ENCODE measurements at places on chromosomes 13 and 19.

DNA sequence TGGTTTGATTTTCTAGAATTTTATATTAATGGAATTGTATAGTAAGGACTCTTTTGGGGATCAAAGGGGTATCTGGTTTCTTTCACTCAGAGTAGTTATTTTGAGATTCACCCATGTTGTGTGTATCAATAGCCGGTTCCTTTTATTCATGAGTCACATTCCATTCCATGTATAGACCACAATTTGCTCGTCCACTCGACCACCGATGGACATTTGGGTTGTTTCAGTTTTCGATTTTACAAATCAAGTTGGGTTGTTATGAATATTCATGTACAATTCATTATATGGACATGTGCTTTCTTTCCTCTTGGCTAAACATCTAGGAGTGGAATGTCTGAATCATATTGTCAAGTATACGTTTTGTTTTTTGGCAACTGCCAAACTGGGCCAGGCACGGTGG lies 9.6 kb upstream of the EMP3 start:
- DNase-seq: no peak

DNA sequence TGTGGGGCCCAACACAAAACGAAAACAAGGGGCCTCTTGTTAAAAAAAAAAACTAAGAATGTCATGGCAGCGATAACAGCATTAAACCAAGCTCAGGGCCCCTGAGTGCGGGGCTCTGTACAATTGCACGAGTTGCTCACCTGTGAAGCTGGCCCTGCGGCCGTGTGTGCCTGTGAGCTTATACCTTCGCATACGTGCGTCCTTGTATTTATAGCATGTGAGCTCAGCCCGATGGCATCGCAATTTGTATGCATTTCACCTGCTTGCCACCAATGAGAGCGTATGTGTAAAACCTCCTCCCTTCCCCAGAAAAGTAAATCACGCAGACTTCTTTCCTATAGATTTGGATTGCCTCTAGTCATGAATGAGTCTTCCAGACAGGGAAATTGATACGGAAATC lies 17.1 kb downstream of the HNRNPM start:
- no peak for DNase-seq

DNA sequence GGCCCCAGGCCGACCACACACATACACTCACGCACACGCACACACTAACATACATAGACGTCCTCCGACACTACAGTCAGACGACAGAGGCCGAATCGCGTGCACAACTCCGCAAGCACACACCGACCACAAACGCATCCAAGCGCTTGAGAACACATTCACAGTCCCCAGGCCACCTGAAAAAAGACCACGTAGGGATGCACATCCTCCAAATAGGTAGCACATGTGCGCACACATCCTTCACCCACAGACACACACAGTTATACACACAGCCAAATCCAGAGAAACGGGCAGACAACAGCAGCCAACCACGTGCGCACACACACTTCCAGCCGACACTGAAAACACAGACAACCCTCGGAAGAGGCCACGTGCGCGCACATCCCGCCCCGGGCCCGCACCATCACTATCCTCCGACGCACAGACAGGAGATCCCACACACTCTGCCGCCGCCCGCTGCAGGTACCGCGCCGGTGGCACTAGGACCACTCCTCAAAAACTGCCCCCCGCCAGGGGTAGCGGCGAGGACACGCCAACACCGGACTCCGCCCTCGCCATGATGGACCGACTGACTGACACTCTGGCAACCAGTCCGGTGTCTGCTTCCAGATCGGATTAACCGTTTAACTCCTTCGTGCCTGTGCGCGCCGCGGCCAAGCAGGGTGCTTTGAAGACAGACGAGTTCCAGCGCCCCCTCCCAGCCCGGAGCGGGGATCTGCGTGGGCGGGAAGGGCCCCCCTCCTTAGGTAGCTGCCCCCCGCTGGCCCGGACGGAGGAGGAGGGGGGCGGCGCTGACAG lies 493 bp upstream of the PDE4A start:
- DNase-seq: peak; percentile 87

DNA sequence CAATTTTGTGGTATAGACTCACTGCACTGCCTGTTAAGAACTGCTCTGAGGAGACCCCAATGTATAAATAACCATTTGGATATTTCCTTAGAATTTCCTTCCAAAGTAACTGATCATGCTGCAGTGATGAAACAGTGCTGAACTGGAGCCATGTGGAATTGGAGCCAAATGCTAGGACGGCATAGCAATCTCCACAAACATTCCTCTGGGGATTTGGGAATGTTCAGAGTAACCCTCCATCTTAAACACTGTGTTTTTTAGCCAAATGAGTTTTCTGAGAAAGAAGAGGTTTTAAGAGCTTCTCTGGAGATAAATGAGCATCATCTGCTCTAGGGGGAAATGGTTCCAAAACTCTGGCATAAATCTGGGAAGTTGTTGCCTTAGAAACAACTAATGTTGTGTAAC lies 98.2 kb downstream of the OLFM4 start:
- DNase-seq: no peak

DNA sequence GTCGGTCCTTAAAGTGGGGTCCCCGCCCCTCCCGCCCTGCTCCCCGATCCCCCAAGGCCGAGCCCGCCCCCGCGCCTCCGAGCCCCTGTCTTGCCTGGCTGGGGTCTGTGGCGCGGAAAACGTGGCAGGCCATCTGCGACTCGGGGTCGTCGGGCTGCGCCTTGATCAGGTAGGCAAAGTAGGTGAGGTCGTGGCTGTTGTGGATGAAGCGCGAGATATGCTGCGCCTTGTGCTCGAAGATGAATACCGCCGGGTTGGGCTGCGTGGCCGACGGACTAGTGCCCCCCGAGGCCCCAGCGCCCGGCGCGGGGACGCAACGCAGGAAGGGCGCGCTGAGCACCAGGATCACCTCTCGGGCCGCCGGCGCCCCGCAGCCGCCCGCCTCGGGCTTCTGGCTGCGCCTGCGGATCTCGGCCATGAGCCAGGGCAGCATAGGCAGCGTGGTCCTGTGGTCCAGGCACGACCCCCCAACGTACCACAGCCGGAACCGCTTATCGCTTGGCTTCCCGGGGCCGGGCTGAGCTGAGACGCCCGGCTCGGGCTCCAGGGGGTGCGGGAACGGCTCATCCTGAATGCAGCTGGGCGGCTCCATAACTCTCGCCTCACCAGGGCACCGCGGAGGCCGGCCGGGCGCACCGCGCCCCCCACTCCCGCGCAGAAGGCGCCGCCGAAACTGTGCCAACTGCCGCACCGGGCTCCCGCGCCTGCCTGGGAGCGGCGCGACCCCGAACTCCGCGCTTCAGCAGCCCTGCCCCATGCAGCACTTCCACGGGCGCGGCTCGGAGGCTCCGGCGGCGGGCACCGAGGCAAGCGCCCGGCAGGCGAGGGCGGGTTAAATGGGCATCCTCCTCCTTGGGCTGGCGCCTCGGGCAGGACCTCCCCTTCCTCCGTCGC lies 546 bp downstream of the TBC1D4 start:
- DNase-seq: peak; percentile 69

DNA sequence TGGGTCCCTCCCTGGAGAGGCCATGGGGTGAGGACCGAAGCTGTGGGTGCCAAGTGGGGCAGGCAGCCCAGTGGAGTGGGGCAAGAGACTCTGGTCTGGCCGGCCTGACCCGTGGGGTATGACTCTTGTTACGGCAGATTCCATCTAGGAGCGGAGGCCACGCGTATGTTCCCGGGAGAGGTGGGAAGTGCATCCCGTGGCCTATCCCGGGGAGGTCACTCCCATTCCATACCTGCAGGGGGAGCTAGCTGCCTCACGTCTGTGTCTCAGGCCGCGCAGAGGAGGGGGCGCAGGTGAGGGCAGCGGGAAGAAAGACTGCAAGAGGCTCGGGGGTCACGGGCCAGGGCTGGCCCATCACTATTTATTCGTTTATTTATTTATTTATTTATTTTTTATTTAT lies 4.9 kb downstream of the CSNK1G2 start:
- DNase-seq: no peak

- DNase-seq: peak; percentile 66
These were observed 574 bp downstream of the SH3GL1 start for GRCh38 chr19:4399812-4400134.

DNA sequence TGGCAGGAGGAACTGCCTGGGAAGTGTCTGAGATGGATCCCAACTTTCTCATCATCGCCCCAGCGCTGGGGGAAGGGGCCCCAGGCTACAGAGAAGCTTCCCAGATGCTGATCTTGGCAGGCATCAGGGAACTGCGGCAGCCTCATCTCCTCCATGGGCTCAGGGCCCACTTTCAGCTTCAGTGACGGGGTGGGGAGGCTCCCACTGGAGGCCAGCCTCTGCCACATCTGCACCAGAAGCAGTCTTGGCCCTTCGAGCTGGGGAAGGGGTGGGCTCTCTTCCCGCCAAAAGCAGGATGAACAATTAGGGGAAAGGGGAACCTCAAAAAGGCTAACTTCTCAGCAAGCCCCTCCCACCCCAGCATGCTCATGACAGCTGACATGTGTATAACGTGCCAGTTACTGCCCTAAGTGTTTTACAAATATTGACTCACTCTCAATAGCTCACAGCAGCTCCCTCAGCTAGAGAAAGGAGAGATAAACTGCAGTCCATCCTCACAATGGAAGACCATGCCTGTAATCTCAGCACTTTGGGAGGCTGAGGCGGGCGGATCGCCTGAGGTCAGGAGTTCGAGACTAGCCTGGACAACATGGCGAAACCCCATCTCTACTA lies 7.1 kb upstream of the S1PR2 start:
- no peak for DNase-seq

DNA sequence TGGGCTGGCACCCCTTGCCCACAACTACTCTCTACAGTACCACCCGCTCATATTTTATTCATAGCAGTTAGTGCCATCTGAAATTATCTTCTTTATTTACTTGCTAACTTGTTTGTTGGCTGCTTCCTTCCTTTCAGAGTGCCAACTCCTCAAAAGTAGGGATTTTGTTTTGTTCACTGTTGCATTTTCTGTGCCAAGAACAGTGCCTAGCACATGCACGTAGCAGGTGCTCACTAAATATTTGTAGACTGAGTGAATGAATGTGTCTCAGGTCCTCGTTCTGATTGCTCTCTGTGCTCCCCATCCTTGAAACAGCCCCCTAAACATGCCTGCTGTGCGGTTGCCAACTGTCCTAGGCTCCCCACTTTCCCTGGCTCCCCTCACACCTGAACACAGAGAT lies 1.5 kb downstream of the GIPC1 start:
- no peak for DNase-seq

DNA sequence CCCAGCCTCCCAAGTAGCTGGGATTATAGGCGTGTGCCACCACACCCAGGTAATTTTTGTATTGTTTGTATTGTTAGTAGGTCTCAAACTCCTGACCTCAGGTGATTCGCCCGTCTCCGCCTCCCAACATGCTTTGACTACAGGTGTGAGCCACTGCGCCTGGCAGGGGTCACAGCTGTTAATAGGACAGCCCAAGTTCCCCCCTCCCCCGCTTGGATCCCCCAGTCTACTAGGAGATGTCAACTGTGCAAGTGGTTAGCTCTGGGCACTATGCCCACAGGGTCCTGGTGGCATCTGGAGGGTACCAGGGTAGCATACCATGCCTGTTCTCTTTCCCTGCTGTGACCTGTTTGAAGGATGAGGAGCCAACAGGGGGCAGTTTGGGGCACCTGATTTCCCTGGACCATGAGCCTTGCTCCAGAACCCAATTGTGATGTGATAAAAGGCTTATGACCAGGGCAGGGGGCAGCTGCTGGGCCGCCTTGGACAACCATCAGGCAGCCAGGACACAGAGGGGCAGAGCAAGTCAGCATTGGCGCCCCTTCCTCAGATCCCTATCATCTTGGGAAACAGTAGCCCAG lies at the start of gene TSPAN16:
Gene TSPAN16 (plus strand): TSS at position 496 of the 581 bp plus-strand sequence. CDS start 138 bp downstream, outside the sequence.
- DNase-seq: no peak

DNA sequence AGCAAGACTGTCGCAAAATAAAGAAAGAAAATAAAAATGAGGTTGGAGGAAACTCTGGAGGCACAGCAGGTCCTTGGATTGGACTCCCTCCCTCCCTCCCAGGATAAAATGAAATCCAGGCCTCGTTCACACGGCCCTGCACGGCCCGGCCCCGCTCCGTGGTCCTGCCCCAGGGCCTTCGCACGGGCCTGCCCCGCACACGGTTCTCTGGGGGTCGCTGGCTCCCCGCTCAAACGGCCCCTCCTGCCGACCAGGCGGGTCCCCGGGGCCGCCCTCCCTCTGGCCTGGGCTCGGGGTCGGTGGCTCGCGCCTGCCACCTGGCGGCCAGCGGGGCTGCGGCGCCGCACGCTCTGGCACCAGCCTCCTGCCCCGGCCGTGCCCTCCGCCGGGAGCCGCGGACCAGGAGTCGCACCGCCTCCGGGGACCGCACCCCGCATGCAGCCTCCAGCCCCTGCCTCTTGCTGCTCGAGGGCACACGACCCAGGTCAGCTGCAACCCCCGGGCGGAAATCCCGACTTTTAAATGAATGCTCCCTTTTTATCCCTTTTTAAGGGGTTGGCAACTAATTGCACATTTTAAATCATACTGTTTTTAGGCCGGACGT lies 1.5 kb upstream of the WDR18 start:
- peak; percentile 81 for DNase-seq

GRCh38 chr13:111474136-111475002 lies 153.9 kb downstream of the TEX29 start:
- DNase-seq: peak; percentile 17

- no peak for DNase-seq
These were observed 707.1 kb upstream of the SPRY2 start for GRCh38 chr13:81048026-81048461.

DNA sequence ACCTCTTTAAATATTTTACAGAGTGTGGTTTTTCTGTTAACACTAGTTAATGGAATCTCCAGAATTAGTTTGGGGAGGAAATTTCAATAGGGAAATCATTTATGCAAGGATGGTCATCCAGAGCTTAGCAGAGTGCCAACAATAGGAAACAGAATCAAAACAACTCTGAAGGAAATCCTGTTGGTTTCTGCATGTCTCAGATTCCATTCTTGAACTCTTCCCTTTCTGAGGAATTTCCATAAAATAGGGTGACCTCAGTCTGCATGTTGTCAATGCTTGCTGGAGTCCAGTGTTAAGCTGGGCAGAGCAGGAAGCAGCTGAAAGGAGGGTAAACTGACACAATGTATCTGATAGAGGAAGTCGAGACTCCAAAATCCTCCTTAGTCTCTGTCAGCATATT lies 16.9 kb downstream of the CBY2 start:
- no peak for DNase-seq

GRCh38 chr13:59861676-59862075 lies 302.1 kb downstream of the DIAPH3 start:
- DNase-seq: no peak

GRCh38 chr13:111908361-111908760 lies 158.6 kb upstream of the SOX1 start:
- DNase-seq: no peak

GRCh38 chr13:42370229-42370628 lies 98.3 kb downstream of the AKAP11 start:
- no peak for DNase-seq

All from erythroblast (primary cell).